ENCODE measurements at places on chromosomes 5 and 9.

GRCh38 chr5:138953387-138954256, 78.5 kb upstream of the LRRTM2 start:
- DNase-seq: peak; percentile 15

GRCh38 chr5:77777281-77777892, 1.2 kb upstream of the TBCA start:
- DNase-seq: no peak

DNA sequence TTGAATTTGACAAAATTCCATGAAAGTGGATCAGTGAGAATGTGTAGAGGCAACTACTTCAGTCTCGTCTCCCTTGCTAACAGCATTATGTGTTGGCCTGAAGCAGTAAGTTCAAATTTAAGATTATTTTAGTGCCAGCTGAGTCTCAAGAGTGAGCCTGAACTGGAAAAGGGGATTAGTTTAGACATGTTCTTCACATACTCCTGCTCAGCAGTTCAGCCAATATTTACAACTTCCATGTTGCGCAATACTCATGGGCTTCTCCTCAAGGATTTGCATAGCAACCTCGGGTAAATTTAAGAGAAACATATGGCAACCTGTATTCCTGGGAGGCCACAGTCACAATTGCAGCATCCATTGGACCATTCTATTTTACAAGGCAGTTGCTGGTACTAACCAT, 553.8 kb downstream of the PTPRD start:
- DNase-seq: no peak

GRCh38 chr5:65563777-65564176, 681 bp downstream of the PPWD1 start:
- DNase-seq: peak; percentile 24

DNA sequence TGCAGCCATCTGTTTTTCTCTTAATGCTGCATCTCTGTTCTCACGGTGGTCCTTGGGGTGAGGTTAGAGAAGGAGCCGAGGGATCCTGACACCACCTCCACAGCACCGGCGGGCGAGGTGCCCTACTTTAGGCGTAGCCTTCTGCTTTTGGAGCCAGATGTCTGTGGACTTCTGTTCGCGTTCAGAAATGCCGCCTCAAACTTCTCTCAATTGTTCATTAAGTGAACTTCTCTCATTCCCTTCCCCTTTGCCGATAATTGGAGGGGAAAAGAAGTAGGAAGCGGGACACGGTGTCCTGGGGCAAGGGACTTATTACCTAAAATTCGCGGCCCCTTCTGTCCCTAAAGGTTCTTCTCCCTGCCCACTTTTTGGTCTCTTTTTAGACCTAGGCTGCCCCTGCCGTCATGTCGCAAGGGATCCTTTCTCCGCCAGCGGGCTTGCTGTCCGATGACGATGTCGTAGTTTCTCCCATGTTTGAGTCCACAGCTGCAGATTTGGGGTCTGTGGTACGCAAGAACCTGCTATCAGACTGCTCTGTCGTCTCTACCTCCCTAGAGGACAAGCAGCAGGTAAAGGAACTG, 455 bp downstream of the KIF20A start:
- no peak for DNase-seq

- peak; percentile 42 for DNase-seq
Measured at GRCh38 chr5:82793808-82794419, 283.3 kb downstream of the TMEM167A start.

DNA sequence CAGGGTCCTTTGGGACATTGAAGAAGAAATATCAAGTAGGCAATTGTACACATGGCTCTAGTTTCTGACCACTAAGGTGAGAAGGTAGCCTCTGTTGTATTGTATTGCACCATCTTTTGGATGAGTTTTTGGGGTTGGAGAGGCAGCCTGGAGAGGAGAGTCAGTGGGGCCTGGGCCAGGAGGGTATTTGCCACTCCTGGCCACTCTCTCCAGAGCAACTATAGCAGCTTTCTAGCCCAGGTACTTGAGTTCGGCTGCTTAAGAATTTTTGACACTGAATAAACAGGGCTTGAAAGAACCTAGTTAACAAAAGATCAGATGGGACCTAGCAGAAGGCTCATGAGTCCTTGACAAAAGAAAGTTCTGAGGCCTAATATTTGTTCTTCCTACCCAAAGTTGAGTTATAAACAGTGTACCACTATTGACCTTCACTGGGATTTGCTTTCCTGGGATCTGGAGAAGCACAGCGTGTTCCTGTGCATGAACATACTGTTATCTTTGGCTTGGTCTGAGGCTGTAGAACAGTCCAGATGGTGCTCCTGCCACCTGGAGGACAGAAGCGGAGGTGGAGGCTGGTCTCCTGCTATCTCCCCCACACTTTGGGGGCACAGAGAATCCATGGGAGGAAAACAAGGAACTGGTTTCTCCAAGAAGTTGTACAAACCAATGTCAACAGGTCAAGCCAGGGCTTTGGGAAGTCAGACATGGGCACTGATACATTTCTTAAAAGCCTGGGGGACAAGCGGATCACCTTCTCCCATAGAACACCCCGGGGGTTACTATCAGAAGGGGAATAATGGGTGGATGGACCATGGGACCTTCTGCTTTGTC, 110.4 kb upstream of the LIFR start:
- no peak for DNase-seq

GRCh38 chr5:32709750-32710549, 1.2 kb upstream of the NPR3 start:
- DNase-seq: peak; percentile 5

GRCh38 chr5:38162625-38163024, 95.7 kb upstream of the EGFLAM start:
- no peak for DNase-seq

- DNase-seq: no peak
Measured at GRCh38 chr9:89724659-89725058, 119.8 kb downstream of the GADD45G start.

- DNase-seq: peak; percentile 55
Measured at GRCh38 chr9:131739133-131739958, 530 bp downstream of the RAPGEF1 start.

GRCh38 chr9:114098021-114098935, 814 bp downstream of the KIF12 start:
- no peak for DNase-seq

- DNase-seq: no peak
Measured at GRCh38 chr5:68290260-68290674, 74.7 kb downstream of the PIK3R1 start.

DNA sequence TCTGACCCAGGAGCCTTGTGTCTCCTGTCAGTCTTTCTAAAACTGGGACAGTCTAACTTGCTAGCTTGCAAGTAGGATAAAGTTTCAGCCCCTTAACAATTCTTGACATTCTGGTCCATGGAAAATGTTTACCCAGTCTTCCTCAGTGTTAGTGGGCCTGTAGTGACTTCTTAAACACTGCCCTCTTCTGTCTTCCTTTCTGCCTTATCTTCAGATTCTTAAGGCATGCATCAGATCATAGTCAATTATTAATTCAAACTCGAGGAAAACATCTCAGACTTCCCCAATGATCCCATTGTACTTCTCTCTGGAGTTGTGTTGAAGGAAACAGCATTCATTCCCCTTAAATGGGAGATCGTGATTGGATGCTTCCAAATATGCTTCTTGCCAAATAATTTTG, 1199.8 kb downstream of the DTWD2 start:
- DNase-seq: no peak

DNA sequence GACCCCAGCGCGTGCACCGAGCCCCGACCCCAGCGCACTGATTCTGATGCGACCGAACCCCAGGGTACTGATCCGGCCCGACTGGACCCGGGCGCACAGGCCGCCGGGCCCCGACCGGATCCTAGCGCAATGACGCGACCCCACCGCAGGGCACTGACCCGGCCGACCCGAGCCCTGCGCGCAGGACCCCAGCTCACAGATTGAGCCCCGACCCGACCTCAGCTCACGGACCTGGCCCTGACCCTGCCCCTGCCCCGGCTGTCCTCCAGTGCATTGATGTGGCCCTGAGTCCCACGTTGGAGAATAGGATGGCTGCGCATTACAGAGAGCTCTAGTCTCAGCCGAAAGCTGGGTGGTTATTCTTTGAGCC, 438 bp downstream of the TRIP13 start:
- DNase-seq: no peak

DNA sequence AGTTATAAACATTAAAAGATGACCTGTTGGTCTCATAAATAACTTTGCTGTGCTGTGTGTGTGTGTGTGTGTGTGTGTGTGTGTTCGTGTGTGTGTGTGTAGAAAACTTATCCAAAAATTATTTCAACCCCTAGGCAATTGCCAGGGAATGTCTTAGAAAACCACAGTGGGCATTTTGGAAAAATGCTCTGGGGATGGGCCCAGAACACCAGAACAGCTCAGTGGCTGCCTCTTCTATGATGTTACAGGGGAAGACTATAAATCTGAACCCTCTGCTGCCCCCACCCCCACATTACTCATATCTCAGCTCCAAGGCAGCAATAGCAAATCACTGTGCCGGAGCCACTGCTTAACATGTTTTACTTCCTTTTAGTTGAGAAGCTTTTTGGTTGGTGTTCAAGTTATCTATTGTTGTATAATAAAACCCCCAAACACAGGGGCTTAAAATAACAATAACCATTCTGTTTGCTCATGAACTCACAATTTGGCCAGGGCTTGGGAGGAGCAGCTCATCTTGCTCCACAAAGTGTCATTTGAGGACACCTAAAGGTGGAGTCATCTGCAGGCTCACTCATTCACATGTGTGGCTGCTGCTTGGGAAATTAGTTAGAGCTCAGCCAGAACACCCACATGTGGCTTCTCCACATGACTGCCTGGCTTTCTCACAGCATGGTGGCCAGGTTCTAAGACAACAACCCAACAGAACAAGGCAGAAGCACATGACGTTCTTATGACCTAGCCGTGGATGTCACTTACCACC, 40.4 kb downstream of the ACTBL2 start:
- no peak for DNase-seq

- DNase-seq: no peak
Measured at GRCh38 chr5:114727358-114727757, 365.5 kb downstream of the KCNN2 start.

- no peak for DNase-seq
Measured at GRCh38 chr9:76086539-76086938, 196.1 kb downstream of the PCSK5 start.

DNA sequence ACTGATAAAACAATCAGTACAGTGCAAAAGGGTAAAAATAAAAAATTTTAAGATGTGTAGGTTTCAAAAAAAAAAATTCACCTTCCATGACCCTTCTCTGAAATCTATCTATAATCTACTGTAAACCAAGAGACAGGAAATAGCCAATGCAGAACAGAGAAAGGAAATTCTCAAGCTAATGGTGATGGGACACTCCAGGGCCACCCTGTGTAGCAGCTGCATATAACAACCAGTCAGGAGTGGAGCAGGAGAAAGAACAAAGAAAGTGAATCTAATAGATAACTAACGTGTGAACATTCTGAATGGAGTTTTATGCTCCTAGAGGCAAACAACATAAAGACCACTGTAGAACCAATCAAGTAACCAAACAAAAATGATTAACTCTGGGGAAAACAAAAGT, 16.6 kb downstream of the SPTLC1 start:
- DNase-seq: no peak

DNA sequence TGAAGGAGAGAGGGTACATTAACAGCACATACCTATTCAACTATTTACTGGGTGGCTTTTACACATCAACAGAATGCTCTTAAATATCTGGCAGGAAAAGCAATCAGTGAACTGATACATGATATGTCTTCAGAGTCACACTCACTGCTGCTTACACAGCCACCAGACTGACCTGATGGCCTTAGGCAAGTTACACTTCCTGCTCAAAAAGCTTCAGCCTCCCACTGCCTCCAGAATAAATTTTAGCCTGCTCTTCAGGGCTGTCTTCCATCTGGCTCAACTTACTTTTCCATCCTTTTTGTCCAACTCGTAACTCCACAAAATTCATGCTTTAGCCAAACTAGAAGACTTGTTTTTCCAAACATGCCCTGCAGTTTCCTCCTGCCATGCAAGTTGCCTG, 10.7 kb downstream of the LOX start:
- DNase-seq: no peak

- no peak for DNase-seq
Measured at GRCh38 chr5:92956886-92957285, 624.1 kb downstream of the NR2F1-AS1 start.

DNA sequence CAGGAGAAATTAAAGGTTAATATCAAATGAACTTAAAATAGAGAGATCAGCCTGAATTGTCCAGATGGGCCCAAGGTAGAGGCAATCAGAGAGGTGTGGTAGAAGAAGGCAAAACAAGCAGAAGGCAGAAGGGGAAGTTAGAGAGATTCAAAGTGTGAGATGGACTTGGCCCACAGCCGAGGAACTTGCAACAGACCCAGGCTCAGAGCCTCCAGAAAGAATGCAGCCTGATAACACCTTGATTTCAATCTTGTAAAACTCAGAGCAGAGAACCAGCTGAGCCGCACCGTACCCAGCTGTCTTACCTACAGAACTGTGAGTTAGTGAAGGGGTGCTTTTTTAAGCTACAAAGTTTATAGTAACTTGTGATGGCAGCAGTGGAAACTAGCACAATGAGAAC, 190.9 kb downstream of the RFK start:
- DNase-seq: no peak

DNA sequence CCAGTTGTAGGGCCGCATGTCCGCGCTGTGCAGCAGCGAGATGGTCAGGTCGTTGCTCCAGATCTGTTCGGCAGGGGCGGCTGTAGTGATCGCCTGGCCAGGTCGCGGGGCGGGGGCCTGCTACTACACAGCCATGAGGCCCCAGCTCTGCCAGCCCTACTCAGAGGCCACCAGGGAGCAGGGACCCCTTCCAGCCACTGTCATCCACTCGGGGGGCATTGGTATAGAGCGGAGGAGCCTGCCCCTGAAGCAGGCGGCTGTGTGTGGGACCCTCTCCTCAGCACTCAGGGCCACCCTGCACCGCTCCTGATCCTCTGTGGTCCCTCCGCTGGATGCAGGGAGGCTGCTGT, 1.7 kb downstream of the FBXW5 start:
- DNase-seq: no peak

DNA sequence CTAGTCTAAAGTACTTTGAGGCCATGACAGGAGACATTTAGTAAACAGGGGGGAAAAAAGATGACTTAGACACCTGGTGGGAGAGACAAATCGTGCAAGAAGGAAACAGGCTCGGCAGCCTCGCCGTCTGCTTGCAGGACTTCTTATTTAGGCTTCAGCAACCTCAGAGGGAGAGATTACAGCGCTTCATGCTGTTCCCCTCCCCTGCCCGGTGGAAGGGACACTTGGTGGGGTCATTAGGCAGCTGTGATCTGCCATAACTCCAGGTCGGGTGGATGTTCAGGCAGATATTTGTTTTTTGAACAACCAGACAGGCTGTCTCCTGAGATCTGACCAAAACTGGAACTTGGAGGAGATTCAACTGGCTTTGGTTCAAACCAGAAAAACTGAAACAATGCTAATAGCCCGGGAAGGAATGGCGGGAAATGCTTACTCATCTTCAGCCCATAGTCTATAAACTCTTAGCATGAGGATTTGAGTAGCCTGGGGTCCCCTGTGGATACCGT, 38.1 kb upstream of the CD180 start:
- no peak for DNase-seq

DNA sequence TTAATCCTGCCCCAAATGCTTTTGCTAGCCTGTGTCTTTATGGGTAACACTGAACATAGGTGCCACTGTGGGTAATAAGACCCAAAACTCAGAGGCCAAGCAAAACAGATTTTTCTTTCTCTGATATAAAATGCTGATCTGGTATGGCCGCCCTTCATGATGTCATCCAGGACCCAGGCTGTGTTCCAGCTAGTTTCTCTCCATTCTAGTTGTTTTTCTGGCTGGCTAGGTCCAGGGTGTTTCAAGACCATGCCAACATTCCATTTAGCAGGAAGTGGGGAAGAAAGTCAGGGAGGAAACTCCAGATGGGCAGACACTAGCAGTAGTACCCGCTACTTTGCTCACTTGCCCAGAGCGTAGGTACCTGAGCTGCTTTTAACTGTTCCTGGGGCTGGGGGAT, 183.9 kb upstream of the OTULINL start:
- DNase-seq: no peak
